ENCODE measurements at places on chromosomes 12 and 14.

DNA sequence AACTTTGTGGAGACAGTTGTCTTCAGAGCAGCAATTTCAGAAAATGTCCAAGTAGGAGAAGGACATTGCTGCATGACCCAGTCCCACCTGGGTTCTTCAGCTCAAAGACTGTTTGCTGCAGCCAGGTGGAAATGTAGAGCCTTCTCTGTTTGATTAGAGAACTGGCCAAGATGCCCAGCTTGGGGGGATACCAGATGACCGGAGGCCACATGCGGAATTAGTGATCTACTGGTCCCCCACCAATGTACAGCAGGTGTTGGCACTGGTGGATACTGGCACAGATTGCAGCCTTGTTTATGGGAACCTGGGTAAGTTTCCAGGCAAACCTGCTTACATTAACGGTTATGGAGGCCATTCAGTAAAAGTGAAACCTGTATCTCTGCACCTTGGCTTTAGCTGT, 555.3 kb downstream of the SLC6A15 start:
- no peaks in the 10 kb centered on the region for H3K4me1 ChIP-seq
- H3K36me3 ChIP-seq: no peaks in the 10 kb centered on the region
- no peak overlapping the region for H3K4me3 ChIP-seq
- no peak for DNase-seq
- H3K27ac ChIP-seq: no peak overlapping the region

DNA sequence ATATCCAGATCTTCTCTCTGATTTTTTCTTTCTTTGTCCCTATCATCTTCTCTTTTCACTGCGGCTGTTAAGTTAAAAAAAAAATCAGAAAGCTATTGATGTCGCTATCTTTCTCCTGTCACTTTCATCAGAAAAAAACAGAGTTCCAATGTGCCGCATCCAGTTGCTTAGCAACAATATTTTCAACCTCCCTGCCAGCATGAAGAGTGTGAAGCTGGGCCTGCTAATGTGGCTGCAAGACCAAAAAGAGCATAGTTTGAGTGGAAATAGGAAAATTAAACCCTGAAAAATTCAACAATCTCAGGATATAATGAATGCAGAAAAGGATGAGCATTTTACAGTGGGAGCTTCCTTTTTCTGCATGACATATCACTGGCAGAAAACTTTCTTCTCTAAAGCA, 1025.4 kb upstream of the LRFN5 start:
- no peak overlapping the region for H3K27ac ChIP-seq
- H3K4me1 ChIP-seq: no peaks in the 10 kb centered on the region
- no peaks in the 10 kb centered on the region for H3K36me3 ChIP-seq
- H3K27me3 ChIP-seq: no peaks in the 10 kb centered on the region

- H3K4me1 ChIP-seq: peaks cover 2% of the 10 kb centered on the region
- peaks cover 18% of the 10 kb centered on the region for H3K27me3 ChIP-seq
- peak; percentile 90 for DNase-seq
- no peaks in the 10 kb centered on the region for H3K36me3 ChIP-seq
Observed at GRCh38 chr14:71932229-71932981, at the start of gene RGS6. Gene RGS6, plus strand, starts transcription at chr14:71932429.

DNA sequence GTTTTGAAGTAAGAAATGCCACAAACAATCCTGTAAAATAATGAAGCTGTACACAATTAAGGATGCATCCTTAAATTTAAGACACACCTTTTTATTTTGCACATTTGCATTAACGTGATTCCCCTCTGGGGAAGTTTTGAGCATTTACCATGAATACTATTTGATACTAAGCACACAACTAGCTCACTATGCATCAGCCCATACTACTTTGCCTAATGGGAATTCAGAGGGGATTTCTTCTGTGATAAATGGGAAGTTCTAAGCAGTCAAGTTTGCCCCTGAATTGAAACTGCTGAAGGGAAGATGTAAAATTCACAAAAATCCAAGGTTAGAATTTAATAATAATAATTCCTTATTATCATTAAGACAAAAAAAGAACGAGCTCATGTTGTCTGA, 27.4 kb downstream of the SINHCAF start:
- peaks cover 4% of the 10 kb centered on the region for H3K36me3 ChIP-seq
- no peak for DNase-seq
- H3K27me3 ChIP-seq: no peaks in the 10 kb centered on the region
- no peak overlapping the region for H3K27ac ChIP-seq

GRCh38 chr14:50714450-50715073, 46.5 kb upstream of the SAV1 start:
- H3K27me3 ChIP-seq: no peaks in the 10 kb centered on the region
- no peak overlapping the region for H3K27ac ChIP-seq
- no peaks in the 10 kb centered on the region for H3K36me3 ChIP-seq
- H3K4me1 ChIP-seq: no peaks in the 10 kb centered on the region
- DNase-seq: peak; percentile 45

DNA sequence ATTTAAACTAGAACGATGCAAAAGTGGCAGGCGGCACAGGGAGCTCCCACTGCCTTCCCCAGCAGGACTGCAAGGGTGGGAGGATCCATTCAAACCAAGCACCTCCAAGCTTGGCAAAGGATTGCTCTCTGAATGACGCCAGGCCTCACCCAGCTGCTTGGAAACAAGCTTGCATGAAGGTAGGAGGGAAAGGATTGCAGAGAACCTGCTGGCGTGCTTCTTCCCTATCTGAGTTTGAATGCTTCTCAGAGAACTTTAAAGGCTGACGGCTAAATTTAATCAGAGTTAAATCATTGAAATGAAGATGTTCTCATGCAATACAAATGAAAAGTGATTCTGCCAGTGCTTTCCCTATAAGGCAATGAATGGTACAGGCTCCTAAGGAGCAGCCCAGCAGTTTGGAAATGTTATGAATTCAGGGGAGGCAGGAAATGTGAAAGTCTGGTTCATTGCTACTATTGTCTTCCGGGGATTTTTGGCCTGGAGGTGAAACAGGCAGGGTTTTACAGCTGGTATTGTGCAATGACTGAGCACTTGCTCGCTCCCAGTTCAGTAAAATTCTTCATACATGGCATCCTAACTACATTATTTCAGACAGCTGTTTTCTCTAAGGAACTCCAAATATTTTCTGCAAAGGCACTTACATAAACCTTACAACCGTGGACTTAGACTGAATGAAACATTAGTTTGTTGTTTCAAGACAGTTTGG, 31.9 kb upstream of the DUSP6 start:
- H3K4me1 ChIP-seq: peaks cover 4% of the 10 kb centered on the region
- DNase-seq: peak; percentile 63
- H3K27me3 ChIP-seq: no peaks in the 10 kb centered on the region
- H3K4me3 ChIP-seq: no peak overlapping the region

GRCh38 chr14:34368115-34368970, 93.7 kb downstream of the SPTSSA start:
- H3K36me3 ChIP-seq: no peaks in the 10 kb centered on the region
- no peak for DNase-seq
- no peak overlapping the region for H3K4me3 ChIP-seq

DNA sequence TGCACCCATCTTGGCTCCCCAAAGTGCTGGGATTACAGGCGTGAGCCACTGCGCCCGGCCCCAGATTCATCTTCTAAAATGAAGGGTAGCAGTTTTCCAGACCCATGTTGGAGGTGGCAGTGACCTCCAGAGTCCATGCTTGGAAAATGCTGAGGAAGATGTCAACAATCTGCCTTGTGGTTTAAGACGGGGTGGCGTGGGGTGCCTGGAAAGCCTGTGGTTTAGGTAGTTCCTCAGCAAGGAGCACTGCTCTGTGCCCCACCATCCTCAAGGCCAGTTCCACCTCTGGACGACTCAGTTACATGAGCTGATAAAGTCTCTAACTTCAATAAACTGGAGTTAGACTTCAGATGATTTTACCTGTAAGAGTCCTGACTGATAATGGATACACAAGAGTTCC, 48.6 kb downstream of the DRAM1 start:
- DNase-seq: no peak
- no peaks in the 10 kb centered on the region for H3K27me3 ChIP-seq
- no peaks in the 10 kb centered on the region for H3K36me3 ChIP-seq
- H3K4me3 ChIP-seq: no peak overlapping the region

DNA sequence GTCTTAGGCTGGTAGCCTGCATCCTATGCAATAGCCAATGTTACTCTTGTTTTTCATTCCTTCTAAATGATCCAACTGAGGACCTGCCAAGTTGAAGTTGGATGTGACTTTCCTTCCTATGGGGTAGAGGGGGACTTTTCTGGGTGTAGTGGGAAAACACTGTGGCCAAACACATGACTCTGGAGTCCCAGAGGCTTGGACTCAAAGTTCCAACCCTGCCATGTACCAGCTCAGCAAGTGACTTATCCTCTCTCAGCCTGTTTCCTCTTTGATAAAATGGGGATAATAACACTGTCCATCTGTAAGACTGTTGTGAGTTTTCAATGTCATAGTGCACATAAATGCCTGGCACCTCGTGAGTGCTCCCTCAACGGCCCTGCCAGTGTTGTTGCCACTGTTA, 97.0 kb downstream of the ZFP36L1 start:
- no peak overlapping the region for H3K27ac ChIP-seq
- H3K27me3 ChIP-seq: no peaks in the 10 kb centered on the region
- H3K4me3 ChIP-seq: no peak overlapping the region
- peaks cover 3% of the 10 kb centered on the region for H3K4me1 ChIP-seq

DNA sequence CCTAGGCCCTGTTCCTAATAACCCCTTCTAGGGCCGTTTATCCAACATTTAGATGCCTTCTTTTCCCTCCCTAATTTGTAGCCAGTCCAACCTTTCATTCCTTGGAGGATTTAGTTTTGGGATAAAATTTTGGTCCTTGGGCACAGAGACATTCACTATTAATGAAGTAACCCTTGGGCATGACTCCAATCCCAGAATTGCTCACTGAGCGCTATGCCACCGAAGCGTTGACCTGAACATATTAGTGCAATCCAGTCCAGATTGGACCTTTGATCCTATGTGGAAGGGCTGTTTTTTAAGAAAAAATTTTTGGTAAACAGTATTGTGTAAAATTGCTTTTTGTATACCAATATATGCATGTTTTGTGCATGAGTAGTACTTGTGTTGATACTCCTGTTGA, 10.0 kb downstream of the DACT1 start:
- H3K27ac ChIP-seq: no peak overlapping the region
- no peaks in the 10 kb centered on the region for H3K4me1 ChIP-seq
- H3K36me3 ChIP-seq: no peaks in the 10 kb centered on the region
- DNase-seq: no peak

Measured in mesendoderm (in vitro differentiated cells).